ENCODE measurements at places on chromosomes 4 and X. TPM values are rescaled to one million over a fixed set of nuclear protein-coding genes. Genes with fewer than 3 reads are reported as not detected.

GRCh38 chr4:14079601-14080000, 452.1 kb upstream of the BOD1L1 start:
- no peaks in the 10 kb centered on the region for H3K4me1 ChIP-seq
- H3K27me3 ChIP-seq: no peaks in the 10 kb centered on the region
- no peak overlapping the region for H3K27ac ChIP-seq

DNA sequence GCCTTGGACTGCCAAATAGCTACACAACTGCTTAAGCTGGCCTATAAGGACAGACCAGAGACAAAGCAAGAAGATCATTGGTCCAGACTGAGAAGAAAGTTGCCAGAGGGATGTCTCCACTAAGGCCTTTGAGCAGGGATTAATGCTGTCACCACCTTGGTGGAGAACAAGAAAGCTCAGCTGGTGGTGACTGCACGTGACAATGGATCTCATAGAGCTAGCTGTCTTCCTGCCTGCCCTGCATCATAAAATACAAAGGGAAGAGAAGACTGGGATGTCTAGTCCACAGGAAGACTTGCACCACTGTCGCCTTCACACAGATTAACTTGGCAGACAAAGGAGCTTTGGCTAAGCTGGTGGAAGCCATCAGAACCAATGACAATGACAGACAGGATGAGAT, 40.5 kb upstream of the FAM120C start:
- no peak overlapping the region for H3K4me3 ChIP-seq
- no peak for DNase-seq
- H3K27ac ChIP-seq: no peak overlapping the region
- no peaks in the 10 kb centered on the region for H3K27me3 ChIP-seq
- no peaks in the 10 kb centered on the region for H3K4me1 ChIP-seq

GRCh38 chr4:77028246-77028645, 47.5 kb downstream of the CCNI start:
- peaks cover 21% of the 10 kb centered on the region for H3K4me1 ChIP-seq
- DNase-seq: no peak
- H3K27ac ChIP-seq: no peak overlapping the region
- H3K36me3 ChIP-seq: peaks cover 99% of the 10 kb centered on the region

GRCh38 chr4:179880756-179881155, 2362.4 kb upstream of the TENM3 start:
- no peak overlapping the region for H3K4me3 ChIP-seq
- H3K36me3 ChIP-seq: no peaks in the 10 kb centered on the region
- no peak for DNase-seq
- H3K27ac ChIP-seq: no peak overlapping the region
- H3K27me3 ChIP-seq: no peaks in the 10 kb centered on the region

DNA sequence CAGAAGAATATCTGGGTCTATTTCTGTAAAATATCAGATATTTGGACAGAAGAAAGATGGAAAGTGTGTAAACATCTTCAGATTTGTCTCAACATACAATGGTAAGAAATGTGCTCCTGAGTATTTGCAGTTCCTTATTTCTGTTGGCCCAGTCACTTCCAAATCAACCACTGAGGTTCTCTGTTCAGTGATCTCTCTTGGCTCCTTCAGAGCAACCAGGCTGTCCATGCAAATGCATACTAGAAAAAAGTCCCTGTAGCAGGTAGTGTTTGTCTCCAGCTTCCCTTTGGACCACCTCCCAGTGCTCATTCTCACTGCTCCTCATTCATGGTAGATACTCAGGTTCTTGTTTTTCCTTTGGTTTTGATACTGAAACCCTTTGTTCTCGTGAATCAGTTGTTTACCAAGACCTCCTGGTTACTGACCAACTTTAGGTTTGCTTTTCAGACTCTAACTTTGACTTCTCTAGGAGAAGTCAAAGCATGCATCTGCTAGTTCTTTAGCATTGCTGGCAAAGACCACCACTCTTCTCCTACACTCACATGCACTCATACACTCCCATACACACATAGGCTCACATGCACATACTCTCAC, 28.8 kb downstream of the ASIC5 start:
- H3K27ac ChIP-seq: no peak overlapping the region
- no peak overlapping the region for H3K4me3 ChIP-seq
- no peaks in the 10 kb centered on the region for H3K36me3 ChIP-seq
- no peak for DNase-seq
- H3K27me3 ChIP-seq: no peaks in the 10 kb centered on the region

Gene MAGEE1
- total RNA-seq: 1.1 TPM

GRCh38 chrX:17040711-17041110, 94.3 kb downstream of the REPS2 start:
- H3K27me3 ChIP-seq: no peaks in the 10 kb centered on the region
- no peak overlapping the region for H3K4me3 ChIP-seq
- DNase-seq: no peak
- no peak overlapping the region for H3K27ac ChIP-seq
- no peaks in the 10 kb centered on the region for H3K4me1 ChIP-seq
- no peaks in the 10 kb centered on the region for H3K36me3 ChIP-seq

DNA sequence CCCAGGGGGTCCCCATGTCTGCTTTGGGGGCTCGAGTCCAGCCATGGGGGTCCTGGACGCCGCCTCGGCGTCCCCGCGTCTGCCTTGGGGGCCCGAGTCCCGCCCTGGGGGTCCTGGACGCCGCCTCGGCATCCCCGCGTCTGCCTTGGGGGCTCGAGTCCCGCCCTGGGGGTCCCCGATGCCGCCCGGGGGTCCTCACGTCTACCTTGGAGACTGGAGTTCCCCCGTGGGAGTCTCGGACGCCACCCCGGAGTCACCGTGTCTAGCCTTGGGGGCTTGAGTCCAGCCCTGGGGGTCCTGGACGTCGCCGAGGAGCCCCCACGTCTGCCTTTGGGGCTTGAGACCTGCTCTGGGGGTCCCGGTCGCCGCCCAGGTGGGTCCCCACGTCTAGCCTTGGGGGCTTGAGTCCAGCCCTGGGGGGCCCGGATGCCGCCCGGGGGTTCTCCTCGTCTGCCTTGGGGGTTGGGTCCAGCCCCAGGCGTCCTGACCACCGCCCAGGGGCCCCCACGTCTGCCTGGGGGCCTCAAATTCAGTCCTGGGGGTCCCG, 1.1 kb upstream of the GTPBP6 start:
- no peaks in the 10 kb centered on the region for H3K27me3 ChIP-seq
- peak; percentile 37 for DNase-seq
- peak overlapping the region; percentile 58 for H3K27ac ChIP-seq
- H3K36me3 ChIP-seq: peaks cover 9% of the 10 kb centered on the region
- peaks cover 6% of the 10 kb centered on the region for H3K4me1 ChIP-seq
